Esophagus squamous epithelium (tissue), 5 donors: ENCODE measurements at places on chromosomes 4 and X.

GRCh38 chr4:20408611-20409010 is 156.9 kb downstream of the SLIT2 start:
- DNase-seq: no peak

GRCh38 chr4:88979276-88979675 is 77.7 kb downstream of the FAM13A start:
- DNase-seq: no peak

- DNase-seq: no peak
These were observed 7.0 kb upstream of the TRPC5OS start for GRCh38 chrX:111868726-111869638.

- no peak for DNase-seq
These were observed 265.4 kb upstream of the ADGRL3 start for GRCh38 chr4:60934566-60935295.

- DNase-seq: no peak
These were observed 22.4 kb downstream of the TLR2 start for GRCh38 chr4:153706519-153706918.

DNA sequence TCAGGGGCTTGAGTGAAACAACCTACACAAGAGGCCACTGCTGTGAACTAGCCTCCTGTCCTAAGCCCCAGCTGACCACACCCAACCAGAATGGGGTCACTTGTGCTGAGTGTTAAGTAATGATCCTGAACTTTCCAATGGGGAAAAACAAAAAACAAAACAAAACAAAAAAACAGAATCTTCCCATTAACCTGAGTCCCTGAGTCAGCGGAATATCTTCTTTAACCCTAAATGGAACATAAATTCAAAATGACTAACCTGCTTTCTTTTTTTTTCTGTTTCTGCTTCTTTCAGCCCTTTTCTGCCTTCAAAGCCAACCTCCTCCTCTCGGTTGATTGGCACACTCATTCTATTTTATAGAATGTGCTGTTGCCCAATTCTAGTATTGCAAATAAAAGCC is 31.2 kb upstream of the MAGEA8 start:
- DNase-seq: no peak

GRCh38 chr4:55407764-55408163 is 12.0 kb downstream of the TMEM165 start:
- DNase-seq: no peak

DNA sequence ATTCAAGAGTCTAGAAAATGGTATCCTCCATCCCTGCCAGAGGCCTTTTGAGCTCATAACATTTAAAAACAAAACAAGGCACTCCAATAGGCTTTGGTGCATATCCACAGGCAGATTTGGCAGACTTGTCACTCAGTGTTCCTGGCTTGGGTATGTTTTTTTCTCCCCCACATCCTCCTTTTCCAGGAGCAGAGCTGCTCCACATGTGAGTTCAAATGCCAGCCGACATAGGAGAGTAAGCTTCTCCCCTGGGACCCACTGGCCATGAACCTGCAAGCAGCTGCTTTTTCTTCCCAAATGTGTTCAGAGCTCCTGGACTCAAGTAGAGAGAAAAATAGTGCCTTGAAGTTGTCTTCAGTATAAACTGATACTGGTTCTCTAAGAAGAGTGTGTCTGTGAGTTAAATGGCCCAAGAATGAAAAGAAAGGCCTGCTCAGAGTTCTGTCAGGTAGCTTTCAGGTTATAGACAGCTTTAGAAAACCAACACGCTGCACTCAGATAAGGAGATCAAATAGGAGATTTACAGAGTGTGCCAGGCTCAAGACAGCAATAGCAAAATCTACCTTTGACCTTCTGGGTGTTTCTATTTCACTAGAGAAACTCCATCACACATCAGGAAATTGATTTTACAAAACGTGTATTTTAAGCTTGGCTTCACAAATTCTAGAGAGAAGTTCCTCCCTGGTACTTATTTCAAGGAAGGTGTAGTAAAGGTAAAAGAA is 162.5 kb upstream of the GALNT7 start:
- no peak for DNase-seq

GRCh38 chr4:40448875-40449274 is 113.7 kb downstream of the CHRNA9 start:
- DNase-seq: no peak

GRCh38 chr4:61312526-61312925 is 112.4 kb downstream of the ADGRL3 start:
- no peak for DNase-seq

DNA sequence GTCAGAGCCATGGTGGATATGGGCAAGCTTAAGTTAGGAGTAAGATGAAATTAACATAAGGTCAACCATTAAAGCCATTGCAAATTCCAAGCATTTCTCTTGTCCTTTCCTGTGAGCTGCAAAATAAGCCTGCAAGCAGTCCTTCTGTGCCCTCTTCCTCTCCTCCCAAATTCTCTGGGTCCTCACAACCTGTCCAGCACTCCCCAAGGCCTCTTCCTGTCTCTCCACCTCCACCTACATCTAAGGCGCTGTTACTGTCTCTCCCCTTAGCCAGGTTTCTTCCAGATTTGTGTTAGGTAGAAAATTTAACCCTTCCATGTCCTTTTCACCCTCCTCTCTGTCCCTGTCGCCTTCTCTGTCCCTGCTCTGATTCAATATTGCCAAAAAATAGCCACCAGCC is 22.2 kb downstream of the ETDC start:
- no peak for DNase-seq

DNA sequence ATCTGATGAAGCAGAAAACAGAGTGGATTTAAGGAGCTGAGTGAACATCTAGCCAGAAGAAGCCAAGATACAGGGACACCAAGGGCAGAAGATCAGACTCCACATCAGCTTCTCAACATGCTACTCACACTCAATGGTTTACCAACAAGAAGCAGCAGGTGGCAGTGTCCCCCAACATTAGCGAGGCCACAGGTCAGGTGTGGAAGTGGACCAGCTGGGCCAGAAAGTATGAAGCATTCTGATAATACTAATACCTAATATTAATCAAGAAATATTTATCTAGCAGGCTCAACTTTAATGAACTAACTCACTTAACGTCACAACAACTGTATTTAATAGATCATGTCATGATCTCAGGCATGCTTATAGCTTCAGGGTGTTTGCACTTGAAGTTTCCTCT is 73.4 kb upstream of the TTC29 start:
- no peak for DNase-seq

DNA sequence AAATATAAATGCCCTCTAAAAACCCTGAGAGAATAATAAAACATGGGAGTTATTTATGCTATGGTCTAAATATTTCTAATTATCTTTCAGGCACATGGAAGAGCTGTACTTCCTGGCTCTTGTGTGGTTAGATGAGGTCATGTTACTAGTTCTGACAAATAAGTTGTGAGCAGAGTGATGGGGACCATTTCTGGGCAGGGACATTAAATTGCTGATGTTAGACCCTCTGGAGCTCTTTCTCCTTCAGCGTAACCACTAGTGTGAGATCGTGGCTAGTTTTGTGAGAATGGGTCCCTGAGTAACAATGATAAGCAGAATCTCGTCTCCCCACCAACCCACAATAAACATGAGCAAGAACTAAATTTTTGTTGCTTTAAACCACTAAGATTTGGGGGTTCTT is 108.0 kb downstream of the MAML3 start:
- no peak for DNase-seq

DNA sequence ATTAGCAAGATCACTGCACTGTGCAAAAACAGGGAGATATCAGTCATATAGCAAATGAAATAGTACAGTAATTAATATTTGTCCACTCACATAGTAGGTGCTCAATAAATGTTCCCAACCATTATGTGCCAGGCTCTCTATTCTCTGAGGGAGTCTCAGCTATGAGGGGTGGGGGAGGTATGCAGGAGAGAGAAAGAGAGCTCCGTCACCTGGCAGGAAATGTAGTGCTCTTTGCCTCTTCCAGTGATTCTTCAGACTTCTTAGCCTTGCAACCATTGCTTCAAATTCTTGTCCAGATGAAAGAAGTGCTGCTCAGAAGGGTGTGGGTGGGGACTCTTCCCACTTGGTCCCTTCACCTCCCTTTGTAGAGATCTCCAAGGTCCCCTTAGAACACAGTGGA is 84.5 kb upstream of the SPRY1 start:
- DNase-seq: no peak

- DNase-seq: no peak
These were observed at the start of gene TBX22 for GRCh38 chrX:80014141-80014940. Gene TBX22 (plus strand): TSS chrX:80014753. CDS start chrX:80022270, 7,517 bp downstream.

- no peak for DNase-seq
These were observed 103.3 kb upstream of the LEF1 start for GRCh38 chr4:108272046-108272445.

GRCh38 chr4:21848021-21848420 is 100.6 kb downstream of the KCNIP4 start:
- no peak for DNase-seq

DNA sequence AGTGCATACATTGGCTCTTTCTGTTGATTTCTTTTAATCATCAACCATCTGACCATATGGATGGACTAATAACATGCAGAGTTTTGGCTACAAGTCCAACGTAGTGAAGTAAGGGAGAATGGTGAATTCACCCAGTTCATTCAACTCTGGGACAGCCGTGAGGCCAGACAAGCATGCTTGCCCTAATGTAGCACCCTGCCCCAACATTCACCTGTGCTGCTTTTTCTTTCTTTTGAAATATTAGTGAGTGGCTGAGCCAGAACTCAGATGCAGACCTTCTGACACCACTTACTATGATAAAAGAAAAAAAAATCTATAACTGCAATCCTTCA is 17.5 kb downstream of the ARSJ start:
- DNase-seq: no peak

DNA sequence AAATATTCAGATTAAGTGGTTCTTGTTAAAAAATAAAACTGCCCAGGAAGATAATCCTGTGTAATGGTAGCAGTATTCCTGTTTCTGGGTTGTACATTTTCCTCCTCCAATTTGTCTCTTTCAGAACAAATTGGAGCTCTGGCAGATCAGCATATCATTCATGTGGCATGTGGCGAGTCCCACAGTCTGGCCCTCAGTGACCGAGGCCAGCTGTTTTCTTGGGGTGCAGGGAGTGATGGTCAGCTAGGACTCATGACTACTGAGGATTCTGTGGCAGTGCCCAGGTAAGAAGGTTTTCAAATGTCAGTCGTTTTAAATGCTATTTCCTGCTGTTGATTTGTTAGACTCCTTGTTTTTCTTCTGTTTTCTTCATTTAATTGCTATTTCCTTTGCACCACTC is 47.9 kb downstream of the NAP1L5 start:
- no peak for DNase-seq

DNA sequence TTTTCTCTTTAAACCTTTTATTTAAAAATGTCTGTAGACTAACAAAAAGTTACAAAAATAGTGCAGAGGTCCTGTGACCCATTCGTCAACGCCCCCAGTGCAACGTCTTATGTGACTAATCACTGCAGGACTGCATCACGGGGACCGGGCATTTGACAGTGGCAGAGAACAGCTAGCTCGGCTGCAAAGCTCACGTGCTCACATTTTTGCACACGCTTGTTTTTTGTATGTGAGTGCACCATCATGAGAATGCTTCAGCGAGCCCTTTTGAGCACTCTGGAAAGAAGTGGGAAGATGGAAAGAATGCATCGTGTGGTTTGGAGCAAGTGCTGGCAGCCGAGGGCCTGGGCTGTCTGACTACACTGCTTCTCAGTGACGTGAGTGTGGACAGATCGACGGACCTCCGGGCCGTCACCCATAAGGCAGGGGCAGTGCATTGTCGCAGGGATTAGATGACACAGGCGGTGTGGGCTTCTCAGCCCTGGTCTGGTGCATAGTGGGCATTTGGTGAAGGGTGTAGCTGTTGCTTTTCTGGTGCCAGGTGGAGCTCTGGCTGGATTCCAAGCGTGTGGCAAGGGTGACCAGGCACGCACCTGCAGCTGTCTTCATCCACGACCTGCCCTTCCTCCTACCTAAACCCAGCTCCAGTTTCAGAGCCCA is 17.7 kb downstream of the SPON2 start:
- DNase-seq: no peak

- DNase-seq: no peak
These were observed 46.1 kb downstream of the TMEM131L start for GRCh38 chr4:153512162-153512852.

- no peak for DNase-seq
These were observed 605.8 kb upstream of the TENM3 start for GRCh38 chr4:181637186-181638105.

GRCh38 chrX:129006491-129006890 is 516.8 kb downstream of the SMARCA1 start:
- DNase-seq: no peak

DNA sequence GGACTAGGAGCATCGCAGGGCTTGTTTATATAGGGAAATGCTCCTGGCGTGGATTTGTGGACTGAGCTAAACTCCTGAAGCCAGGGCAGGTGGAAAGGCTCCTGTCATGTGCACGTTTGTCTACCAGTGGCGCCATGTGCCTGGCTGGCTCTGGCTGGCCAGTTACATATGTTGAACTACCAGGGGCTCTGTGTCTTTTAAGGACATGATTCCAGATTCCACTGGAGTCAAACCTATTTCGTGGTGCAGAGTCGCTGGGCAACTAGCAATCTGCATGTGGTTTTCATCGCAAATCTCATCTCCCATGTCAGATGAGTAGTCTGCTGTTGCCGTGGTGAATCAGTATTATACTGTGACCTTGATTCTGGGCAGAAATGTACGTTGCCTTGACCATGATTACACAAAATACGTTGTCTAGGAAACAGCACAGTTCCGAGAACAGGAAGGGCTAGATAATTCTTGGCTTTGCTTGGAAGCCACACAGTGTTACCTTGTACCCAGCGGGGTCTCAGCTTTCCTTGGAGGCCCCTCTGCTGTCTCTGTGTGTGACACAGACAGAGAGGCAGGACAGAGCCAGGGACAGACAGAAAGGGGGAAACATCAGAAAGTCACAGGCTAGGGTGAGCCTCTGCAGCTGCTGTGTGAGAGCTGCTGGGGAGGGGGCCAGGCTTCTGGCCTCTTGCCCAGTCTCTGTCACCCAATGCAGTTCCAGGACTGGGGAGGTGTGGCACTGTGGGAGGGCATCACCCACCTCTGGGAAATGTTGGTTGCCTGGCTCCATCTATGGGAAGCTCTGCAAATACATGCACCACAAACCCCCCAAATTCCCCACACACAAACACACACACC is 19.2 kb downstream of the PNMA6E start:
- no peak for DNase-seq

DNA sequence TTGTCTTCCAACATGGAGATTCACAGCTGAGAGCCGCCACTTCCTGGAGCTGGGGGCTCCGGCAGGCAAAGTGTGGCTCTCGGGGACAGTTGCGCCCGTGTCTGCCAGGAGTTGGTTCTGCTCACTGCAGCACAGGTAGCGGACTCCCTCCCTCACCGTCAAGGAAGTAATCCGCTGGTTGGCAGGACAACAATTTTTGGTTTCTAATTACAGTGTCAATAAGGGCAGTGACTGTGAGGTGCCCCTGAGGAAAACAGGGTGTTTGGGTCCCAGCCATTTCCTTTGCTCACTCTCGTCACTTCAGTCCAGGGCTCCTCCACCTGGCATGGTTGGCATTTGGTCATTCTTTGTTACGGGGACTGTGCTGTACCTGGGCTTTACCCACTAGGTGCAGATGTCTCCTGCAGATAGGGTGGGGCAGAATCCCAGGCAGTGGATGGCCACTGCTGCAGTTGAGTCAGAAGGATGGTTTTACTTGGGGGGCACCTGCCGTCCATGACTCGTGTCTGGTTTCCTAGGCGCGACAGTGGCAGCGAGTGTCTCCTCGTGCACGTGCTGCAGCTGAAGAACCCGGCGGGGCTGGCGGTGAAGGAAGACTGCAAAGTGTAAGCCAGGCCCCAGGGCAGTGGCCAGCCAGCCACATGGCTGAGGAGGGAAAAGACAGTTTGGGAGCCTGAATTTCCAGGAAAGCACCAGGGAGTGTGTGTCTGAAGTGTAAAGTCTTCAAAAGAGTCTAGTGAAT is 32.1 kb upstream of the CLCN4 start:
- DNase-seq: no peak
